Mesenteric fat pad (tissue), 1 donor: ENCODE measurements at places on chromosomes 2 and 18. TPM values are rescaled to one million over a fixed set of nuclear protein-coding genes. Genes with fewer than 3 reads are reported as not detected.

- DNase-seq: no peak
Measured at GRCh38 chr18:28045176-28045810, 131.6 kb downstream of the CDH2 start.

FHOD3 gene
- 5.4 TPM for total RNA-seq

DNA sequence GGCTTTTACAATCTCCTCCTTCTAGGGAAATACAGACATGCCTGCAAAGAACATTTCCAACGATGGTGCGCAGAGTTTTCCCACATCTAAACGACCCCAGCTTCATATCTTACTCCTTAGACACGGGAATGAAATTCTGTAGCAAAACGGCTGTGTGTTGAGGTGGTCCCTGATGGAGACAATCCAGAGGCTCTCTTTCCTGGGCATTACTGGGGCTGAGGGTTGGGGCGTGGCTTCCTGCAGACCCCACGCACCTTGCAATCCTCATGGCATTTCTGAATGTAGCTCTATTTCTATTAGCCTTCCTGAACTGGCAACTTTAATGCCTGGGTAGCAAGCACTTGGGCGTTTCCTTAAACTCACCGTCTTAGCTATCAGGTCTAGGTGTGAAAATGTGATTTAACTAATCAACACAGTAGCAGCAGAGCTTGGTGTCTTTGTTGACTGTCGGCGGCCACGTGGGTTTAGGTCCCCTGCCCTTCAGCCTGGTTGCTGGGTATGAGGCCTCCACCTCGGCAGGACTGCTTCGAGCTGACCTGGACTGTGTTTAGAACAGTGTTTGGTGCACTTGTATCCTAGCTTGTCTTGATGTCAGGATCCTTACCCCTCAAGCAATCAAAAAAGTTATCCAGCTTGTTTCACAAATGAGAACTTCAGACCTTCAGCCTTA, 242.8 kb downstream of the GBX2 start:
- peak; percentile 18 for DNase-seq

GRCh38 chr2:69582582-69583176, 60.9 kb downstream of the AAK1 start:
- DNase-seq: no peak

DNA sequence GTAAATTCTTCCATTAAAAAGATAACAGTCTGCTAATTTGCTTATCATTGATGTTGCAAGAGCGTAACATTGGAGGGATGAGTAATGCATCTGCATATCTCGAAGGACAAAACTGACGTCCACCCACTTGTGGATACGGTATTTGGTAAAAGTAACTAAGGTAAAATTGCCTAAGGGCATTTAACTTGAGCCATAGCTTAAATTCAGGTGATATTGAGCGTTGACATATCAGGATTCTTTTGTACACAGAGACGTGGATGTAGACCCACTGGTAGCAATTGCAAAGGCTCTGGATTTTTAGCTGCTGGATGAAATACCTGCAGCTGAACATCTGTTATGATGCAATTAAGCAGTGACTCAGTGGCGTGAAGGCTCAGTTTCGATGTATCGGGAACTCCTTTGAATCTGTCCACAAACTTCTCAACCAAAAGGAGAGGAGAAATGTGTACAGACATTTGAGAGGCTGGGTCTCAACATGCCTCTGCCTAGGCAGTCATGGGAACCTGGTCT, 119.3 kb downstream of the SPTBN1 start:
- no peak for DNase-seq

VWC2L gene
- not detected for total RNA-seq

- no peak for DNase-seq
Measured at GRCh38 chr2:3244486-3244885, 133.1 kb downstream of the EIPR1 start.

GRCh38 chr2:36387258-36387916, 31.8 kb downstream of the CRIM1 start:
- no peak for DNase-seq

PDE1A gene
- 7.1 TPM for total RNA-seq

- DNase-seq: no peak
Measured at GRCh38 chr2:136251197-136251884, 133.4 kb upstream of the CXCR4 start.

DNA sequence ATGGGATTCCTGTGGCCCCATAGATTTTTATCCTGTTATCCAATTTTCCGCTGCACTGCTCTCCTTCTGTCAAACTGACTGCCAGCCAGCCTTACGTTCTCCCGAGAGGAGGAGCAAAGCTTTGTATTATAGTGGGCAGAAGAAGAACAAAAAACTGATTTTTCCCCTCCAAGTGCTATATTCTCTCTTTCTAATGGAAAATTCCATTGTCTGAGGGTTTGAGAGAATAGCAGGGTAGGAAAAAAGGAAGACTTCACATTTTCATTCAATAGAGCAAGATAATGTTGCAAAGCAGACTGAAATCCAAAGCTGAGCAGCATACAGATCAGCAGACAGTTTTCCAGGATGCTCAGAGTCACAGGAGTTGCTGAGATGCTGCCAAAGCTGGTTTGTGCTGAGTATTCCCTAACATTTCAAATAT, 238.0 kb downstream of the UBE2E3 start:
- no peak for DNase-seq

MYCN gene
- 0.29 TPM for total RNA-seq

DSG3 gene
- not detected for total RNA-seq

- DNase-seq: no peak
Measured at GRCh38 chr2:152456262-152456661, 121.3 kb downstream of the FMNL2 start.

DNA sequence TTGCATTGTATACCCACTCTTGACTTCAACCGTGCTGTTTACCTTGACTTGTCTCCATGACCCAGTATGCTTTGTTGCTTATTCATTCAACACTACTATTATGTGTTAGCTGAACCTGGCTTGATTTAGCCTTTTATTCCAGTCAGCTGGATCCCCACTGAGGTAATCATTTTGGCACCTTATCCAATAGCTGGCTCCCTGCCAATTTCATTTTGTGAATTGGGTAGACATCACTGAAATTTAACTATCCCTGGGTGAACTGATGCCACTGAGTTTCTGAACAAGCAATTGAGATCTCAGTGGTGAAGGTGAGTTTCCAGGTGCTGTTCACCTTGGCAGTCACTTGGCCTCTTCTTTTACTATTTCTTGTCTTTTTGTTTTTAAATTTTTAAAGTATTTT, 584.3 kb downstream of the ADCYAP1 start:
- no peak for DNase-seq

GRCh38 chr18:12098374-12098773, 4.7 kb downstream of the ANKRD62 start:
- no peak for DNase-seq

DNA sequence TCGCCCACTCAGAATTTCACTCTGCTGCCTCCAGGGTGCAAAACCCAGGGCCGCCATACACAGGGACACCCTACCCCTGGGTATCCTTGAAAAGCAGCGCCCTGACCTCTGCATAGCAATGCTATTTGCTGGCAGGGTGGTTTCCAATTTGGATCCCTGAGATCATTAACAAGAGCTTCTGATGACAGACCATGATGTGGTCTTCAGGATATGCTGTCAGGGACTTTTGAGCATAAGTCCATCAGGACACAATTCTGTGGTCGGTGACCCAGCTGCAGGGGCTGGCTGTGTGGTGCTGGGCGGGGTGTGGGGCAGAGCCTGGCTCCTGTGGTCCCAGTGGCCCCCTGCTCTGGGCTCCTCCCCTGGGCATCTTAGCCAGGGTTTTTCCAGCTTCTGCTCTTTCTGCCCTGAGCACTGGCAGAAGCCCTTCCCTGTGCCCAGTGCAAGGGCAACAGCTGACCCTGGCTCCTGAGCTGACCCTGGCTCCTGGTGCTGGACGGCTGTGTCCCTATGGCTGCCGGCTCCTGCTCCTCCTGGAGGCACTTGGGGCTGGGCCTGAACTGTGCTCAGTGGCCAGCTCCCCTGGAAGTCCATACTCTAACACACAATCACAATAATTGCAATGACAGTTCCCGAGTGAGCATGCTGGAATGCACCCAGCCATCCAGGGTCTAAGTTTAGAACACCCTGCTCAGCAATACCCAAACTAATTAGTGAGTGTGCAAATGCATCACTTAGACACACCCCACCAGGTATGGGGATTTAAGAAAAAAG, 271.5 kb downstream of the HDAC4 start:
- no peak for DNase-seq

EML6 gene
- total RNA-seq: 2.4 TPM

ANTXR1 gene
- total RNA-seq: 51.9 TPM

DNA sequence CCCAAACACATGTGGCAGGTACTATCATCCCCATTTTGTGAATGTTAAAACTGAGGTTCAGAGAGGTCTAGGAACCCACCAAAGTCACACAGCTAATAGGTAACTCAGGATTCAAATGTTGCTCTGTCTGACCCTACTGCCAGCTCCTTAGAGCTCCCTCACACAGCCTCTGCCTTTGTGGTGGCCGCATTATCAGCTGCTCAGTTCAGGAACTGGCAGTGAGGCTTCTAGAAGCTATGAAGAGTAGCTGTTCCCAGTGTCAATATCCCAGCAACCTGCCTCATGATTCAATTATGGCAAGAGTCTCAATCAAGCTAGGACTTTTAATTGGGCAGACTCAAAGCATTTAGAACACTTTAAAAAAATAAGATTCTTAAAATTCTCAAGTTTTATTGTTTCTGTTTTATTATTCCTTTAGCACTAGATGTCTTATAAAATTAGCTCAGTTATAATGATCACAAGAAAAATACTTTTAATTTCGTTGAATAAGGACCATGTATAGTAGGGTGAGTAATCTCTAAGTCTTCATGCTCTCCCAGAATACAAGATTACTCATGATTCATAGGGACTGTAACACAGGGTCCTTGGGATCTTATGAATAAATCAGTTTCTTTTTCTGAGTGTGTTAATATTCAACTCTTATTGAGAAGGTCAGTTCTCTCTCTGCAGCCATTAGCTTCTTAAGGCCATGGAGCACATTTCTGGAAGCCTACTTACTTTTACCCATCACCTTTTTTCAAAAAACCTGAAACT, 342.7 kb downstream of the RND3 start:
- no peak for DNase-seq

DNA sequence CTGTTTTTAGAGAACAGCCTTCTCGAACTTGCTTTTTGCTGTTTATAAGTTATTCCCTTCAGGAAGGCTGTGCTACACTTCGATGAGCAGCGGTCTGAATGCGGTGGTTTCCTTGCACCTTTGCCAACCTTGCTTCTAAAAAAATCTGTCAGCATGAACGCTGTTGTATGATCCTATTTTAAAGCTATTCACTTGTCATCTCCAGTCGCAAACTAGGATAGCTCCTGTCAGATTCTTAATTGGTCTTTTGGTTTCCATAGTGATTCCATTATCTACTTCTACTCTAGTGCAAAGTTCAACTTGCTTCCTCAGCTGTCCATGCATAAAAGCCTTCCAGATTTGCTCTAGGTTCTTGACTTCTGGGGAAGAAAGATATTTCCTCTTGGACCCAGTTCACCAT, 76.3 kb upstream of the GALNT3 start:
- no peak for DNase-seq

GRCh38 chr2:122512091-122512490, 756.6 kb downstream of the TSN start:
- DNase-seq: no peak

STK17B gene
- total RNA-seq: 67.7 TPM

CPLX4 gene
- not detected for total RNA-seq

DNA sequence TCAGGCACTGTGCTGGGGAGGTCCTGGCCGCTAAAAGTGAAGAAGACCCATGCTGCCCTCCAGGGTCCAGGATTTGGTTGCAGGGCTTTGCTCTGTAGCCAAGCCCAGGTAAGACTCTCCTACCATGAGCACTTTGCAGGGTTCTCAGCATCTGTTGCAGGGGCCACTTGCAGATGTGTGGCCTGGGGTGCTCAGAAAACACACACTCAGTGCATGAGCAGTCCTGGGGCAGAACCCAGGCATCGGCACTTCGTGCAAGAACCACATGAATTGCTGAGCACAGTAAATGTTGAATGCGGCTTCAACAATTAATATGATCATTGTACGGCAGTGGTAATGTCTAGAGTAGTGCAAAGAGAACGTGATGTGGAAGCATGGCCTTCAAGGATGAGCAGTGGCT, 98.5 kb upstream of the SMIM21 start:
- no peak for DNase-seq

DNA sequence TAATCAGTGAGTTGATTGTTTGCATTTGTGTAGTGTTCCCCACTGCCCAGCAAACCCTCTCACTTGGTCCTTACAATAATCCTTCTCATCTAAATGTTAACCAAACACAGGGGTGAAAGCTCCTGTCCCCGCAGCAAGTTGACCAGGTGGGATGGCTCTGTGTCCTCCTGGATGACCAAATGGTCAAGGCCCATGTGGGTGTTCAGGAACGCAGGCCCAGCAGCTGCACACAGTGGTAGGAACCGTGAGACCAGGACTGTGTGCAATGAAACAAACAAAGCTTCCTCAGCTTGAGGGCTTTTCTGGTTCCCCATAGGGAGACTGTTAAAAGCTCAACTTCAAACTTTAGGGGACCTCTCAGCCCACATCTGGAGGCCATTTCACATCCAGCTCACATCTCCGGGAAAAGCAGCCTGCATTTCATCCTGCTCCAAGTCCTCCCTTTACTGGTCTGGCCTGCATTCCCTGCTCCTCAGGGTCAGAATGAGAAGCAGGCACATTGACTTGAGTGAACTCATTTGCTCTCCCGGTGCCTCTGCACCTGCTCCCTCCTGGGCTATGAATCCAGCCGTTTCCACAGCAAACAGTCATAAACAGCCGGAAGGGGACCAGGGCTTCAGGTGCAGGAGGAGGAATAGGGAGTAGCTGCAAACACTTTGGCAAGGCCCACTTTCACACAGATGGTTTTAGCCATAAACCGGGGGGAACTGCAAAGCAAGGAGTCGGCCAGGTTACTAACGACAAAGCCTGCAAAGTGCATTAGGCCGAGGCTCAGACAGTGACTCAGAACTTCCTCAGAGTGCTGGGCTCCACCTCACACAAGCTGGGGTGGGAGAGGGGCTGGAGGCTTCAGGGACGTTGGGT, 144.7 kb downstream of the CAPN13 start:
- DNase-seq: no peak

DNA sequence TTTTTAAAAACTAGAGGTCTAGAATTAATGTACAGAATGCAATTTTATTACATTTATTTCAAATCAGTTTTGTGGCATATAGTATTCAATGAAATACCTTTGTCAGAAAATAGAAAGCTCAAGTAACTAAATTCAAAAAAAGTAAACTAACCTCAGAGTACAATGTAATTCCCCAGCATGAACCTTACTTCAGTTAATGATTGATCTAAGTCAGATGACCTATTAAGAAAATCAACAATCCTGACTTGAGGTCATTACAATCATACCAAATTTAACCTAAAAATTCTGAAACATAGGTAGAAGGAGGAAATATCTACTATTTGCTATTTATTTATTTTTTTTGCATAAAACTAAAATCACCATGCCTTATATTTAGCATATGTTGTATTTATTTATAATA, 142.9 kb downstream of the CCDC102B start:
- no peak for DNase-seq

DNA sequence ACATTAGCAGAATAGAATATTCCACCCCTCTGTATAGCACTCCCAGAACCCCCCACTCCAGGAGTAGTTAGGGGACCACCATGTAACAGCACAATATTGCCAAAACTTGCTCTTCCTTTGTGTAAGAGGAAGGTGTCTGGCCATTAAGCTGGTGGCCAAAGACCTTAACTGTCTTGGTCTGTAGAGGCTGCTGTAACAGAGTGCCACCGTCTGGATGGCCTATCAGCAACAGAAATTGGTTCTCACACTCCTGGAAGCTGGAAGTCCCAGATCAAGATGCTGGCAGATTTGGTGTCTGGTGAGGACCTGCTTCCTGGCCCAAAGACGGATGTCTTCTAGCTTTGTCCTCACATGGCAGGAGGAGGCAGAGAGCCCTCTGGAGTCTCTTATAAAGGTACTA, 61.6 kb upstream of the TGFA start:
- no peak for DNase-seq

CCDC74A gene
- 0.96 TPM for total RNA-seq

- DNase-seq: no peak
Measured at GRCh38 chr18:47595831-47596501, 334.5 kb downstream of the SMAD2 start.

MARCO gene
- total RNA-seq: 92.5 TPM
